ENCODE measurements at places on chromosomes 6 and 20. TPM values are rescaled to one million over a fixed set of nuclear protein-coding genes. Genes with fewer than 3 reads are reported as not detected.

GRCh38 chr20:44714701-44715498, at the start of gene CCN5:
Gene CCN5, plus strand, starts transcription at chr20:44715369. Its CDS starts 22 bp downstream, at chr20:44715391.
- no peak within 1 kb of the TSS for H3K27ac ChIP-seq
- no peak within 1 kb of the TSS for H3K4me3 ChIP-seq
- DNase-seq: no peak
- no peaks in the 10 kb centered on the region for H3K36me3 ChIP-seq

DNA sequence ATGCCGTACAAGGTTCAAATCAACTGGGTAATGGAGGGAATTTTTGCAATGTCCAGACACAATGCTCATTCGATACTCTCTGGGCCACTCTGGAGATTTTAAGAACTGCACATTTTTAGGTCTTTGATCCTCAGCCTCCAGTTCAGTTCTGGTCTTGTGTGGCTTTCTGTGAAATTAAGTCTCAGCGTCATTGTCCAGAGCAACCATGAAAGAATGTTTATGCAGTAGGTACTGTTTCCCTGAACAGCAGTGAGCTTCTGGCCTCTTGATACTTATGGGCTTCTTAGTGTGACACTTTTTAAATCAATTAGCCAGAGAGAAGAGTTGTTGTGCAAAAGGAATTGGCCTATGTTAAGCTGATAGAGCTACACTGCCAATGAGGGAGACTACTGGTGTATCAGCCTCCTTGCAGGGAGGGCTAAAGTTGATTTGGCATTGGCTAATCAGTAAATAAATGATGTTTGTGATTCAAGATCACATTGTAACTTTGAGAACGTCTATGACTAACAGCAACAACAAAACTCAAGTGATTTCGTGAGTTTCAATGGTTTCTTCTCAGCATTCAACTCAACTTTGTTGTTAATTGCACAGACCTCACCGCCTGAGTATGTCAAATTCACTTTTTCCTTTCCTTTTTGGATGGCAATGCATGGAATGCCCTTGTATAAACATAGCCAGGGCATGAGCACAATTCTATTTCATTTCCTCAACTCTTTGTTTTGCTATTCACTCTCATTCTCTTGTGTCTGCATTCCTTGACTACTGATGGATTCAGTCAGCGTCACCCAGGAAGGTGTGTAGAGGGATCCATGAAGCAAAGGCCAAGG, 85.1 kb downstream of the GJA1 start:
- no peaks in the 10 kb centered on the region for H3K36me3 ChIP-seq
- H3K4me3 ChIP-seq: no peak overlapping the region
- no peaks in the 10 kb centered on the region for H3K4me1 ChIP-seq
- no peak for DNase-seq
- no peaks in the 10 kb centered on the region for H3K27me3 ChIP-seq

- peak; percentile 81 for DNase-seq
- H3K36me3 ChIP-seq: no peaks in the 10 kb centered on the region
- H3K27me3 ChIP-seq: no peaks in the 10 kb centered on the region
- peaks cover 61% of the 10 kb centered on the region for H3K4me1 ChIP-seq
Measured at GRCh38 chr6:6610031-6610591, 21.6 kb downstream of the LY86 start.

DNA sequence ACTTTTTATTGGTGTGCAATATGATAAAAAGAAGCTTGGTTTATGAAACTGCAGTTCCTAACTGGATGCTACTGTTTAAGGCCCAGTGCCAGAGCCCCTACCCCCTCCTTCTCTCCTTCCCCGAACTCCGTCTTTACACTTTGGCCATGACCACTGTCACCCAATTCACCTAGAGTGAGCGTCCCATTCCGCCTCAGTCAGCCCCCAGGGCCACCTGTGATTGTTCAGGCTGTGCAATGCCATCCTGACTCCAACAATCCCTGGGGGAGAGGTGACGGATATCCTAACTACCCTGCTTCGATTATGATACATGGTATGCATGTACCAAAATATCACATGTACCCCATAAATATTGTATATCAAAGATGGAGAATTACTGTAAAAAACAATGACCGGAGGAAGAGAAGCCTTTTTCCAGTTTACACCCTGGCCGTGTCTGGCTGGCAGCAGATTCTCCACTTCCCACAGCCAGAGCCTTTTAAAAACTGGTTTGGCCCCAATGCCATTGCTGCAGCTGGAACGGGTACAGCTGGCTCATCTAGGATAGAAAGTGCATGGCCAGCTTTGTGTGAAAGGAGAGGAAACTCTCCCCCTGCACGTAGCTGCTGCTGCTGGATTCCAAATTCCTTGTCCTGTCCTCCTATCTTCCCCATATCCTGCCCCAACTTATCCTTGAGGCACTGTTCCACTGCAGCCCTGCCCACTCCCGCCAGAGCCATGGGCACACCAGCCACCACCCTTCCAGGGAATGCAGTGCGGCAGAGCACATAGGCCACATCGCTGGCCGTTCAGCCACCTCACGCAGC, 99.7 kb downstream of the JPH2 start:
- no peak overlapping the region for H3K27ac ChIP-seq
- H3K4me1 ChIP-seq: no peaks in the 10 kb centered on the region

DNA sequence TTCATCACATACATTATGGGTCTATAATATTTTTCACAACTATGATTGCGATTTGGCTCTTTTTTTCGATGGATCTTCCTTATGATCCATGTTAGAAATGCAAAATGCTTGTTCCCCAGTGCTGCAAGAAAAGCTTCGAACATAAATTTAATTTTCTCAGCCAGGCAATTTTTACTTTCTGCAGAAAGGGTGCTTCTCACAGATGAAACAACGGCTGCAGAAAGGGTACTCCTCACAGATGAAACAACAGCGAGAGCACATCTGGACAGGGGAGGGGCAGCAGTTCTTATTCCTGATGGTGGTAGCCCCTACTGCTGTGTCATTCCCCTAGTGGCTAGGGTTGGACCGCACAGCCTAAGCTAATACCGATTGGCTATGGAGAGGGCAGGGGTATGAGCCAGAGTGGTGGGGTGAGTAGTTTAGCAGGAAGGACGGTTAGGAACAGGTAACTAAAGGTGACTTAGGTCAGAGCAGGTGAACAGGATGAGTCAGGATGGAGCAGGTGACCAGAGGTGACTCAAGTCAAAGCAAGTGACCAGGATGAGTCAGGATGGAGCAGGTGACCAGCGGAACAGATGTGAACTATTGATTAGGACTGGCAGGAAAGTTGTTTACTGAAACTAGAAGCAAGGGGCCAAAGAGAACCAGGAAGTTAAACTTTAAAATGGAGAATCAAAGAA, 13.4 kb upstream of the TREML4 start:
- H3K27ac ChIP-seq: no peak overlapping the region
- H3K4me1 ChIP-seq: no peaks in the 10 kb centered on the region
- H3K4me3 ChIP-seq: no peak overlapping the region
- DNase-seq: no peak

DNA sequence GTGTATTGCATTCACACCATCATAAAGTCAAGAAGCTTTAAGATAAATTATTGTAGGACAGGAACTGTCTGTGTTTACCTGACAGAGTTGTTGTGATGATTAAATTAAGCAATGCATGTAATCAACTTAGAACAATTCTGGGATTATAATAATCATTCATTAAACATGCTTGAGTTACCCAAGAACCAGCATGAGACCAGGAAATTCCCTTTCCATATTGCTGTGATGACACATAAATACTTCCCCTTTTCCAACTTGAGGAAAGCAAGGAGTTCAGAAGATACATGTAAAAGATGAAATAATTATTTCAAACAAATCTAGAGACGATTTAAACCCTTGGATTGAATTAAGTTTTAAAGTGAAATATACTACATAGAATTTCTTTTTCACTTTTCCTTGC, 404.4 kb downstream of the GJA1 start:
- no peak for DNase-seq
- no peaks in the 10 kb centered on the region for H3K4me1 ChIP-seq
- H3K27ac ChIP-seq: no peak overlapping the region

GRCh38 chr20:35635652-35636051, 20.0 kb downstream of the SPAG4 start:
- no peak overlapping the region for H3K27ac ChIP-seq
- no peaks in the 10 kb centered on the region for H3K27me3 ChIP-seq
- no peak for DNase-seq
- no peak overlapping the region for H3K4me3 ChIP-seq
- peaks cover 11% of the 10 kb centered on the region for H3K4me1 ChIP-seq
- peaks cover 8% of the 10 kb centered on the region for H3K36me3 ChIP-seq

GRCh38 chr20:63162206-63162795, 53.6 kb downstream of the YTHDF1 start:
- DNase-seq: no peak
- no peaks in the 10 kb centered on the region for H3K27me3 ChIP-seq
- H3K36me3 ChIP-seq: no peaks in the 10 kb centered on the region
- H3K27ac ChIP-seq: no peak overlapping the region

DNA sequence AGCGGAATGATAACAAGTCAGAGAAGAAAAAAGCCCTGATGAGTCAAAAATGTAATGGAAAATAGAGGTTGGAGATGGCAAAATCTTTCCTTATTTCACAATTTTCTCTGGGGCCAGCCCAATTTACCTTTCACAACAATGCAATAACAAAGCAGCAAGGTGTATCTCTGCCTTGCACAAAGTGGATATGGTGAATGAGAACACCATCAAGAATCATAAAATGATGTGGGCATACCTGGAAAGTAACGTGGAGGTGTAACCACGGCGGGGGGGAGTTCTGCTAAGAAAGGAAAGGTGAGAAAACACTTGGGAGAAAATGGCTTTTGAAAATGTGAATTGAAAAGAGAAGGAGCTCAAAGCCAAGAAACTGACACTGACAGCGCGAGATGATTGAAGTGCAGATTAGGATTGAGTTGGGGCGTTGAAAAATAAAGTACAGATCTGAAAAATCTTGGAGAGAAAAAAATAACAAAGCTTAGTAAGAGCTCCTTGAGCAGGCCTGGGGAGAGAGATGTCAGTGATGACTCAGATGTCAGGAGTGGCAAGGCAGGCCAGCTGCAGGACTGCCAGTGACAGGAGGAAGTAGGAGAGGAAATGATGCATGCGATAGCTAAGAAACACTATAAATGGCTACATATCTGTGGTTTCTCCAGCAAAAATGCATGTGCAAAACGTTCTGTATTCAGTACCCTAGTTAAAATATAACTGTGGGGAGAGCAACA, 26.2 kb downstream of the ARHGAP18 start:
- no peaks in the 10 kb centered on the region for H3K36me3 ChIP-seq
- H3K4me1 ChIP-seq: peaks cover 31% of the 10 kb centered on the region
- no peak overlapping the region for H3K4me3 ChIP-seq
- no peak overlapping the region for H3K27ac ChIP-seq
- no peaks in the 10 kb centered on the region for H3K27me3 ChIP-seq
- DNase-seq: peak; percentile 35

DNA sequence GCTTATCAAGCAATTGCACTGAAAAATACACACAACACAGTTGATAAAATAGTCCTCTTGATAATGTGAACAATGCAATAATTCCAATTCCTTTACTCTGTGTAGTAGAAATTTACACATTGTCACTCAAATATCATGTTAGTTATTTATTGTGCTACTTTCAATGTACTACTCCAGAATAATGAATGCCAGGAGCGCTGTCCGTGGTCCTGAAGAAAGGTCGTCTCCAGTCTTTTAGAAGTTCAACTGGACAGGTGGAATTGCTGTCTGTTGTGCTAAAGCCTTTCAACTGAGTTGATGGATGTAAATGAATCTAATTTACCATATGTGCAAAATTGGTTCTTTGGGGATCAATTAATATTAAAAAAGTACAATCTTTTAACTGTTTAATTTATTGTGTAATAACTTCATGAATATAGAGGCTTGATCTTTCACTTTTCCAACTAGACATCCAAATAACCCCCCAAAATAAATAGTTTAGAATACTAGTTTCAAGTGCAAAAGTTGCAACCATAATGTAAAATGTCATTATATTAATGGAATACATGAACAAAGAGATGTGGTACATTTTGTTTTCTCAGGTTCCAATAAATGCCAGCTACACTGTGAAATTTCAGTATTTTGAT, 3.2 kb downstream of the GRIK2 start:
- H3K4me1 ChIP-seq: no peaks in the 10 kb centered on the region
- DNase-seq: peak; percentile 8
- no peak overlapping the region for H3K4me3 ChIP-seq
- no peak overlapping the region for H3K27ac ChIP-seq
- H3K36me3 ChIP-seq: no peaks in the 10 kb centered on the region
- peaks cover 3% of the 10 kb centered on the region for H3K27me3 ChIP-seq

- no peaks in the 10 kb centered on the region for H3K27me3 ChIP-seq
- H3K4me1 ChIP-seq: no peaks in the 10 kb centered on the region
- H3K4me3 ChIP-seq: no peak overlapping the region
- no peak overlapping the region for H3K27ac ChIP-seq
- DNase-seq: no peak
- H3K36me3 ChIP-seq: no peaks in the 10 kb centered on the region
Measured at GRCh38 chr6:143765422-143766184, 77.5 kb upstream of the LTV1 start.

GRCh38 chr6:91442342-91442741, 855.5 kb upstream of the MAP3K7 start:
- H3K4me1 ChIP-seq: no peaks in the 10 kb centered on the region
- no peak for DNase-seq
- no peak overlapping the region for H3K4me3 ChIP-seq
- no peaks in the 10 kb centered on the region for H3K36me3 ChIP-seq
- H3K27ac ChIP-seq: no peak overlapping the region
- no peaks in the 10 kb centered on the region for H3K27me3 ChIP-seq

GRCh38 chr6:167717455-167717854, 109.3 kb upstream of the AFDN start:
- peaks cover 6% of the 10 kb centered on the region for H3K27me3 ChIP-seq
- H3K27ac ChIP-seq: no peak overlapping the region
- H3K4me1 ChIP-seq: no peaks in the 10 kb centered on the region
- DNase-seq: no peak

DNA sequence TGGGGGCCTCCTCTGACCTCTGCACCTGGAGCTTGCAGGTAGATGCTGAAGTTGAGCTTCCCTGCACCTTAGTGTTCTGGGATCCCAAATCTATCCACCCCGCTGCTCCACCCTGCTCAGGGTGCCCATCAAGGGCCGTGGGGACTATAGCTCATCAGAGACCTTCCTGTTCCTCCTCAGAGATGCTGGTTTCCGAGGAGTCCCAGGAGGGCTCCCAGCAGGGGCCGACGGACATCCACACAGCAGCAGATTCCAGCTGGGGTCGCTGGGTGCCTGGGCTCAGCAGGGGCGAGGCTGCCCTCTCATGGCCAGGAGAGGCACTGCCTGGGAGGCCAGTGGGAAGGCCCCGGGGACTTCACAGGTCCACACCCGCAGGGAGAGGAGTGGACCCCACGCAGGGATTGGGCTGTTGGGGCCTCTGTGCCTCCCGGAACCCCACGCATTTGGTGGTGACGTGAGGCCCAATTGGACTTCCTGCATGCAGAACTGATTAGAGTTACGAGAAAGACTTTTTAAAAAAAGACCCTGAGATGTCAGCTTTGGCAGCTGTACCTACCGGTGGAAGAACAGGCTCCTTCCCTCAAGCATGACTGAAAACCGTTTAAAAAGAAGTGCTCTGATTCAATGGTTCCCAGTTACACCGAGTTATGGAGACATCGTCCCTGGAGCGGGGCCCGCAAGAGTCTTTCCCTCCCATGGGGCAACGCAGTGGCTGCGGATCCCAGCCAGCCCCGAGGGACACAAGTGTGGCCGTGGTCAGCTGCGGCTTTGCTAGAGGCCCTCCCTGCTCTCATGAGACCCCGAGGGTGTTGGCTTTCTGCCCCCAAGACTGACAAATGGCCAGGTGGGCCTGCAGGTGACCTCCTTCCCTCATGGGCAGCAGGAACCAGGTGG, 25.3 kb upstream of the SLCO4A1 start:
- H3K27me3 ChIP-seq: no peaks in the 10 kb centered on the region

- no peaks in the 10 kb centered on the region for H3K27me3 ChIP-seq
- H3K36me3 ChIP-seq: no peaks in the 10 kb centered on the region
Measured at GRCh38 chr6:5248302-5249098, 12.2 kb downstream of the LYRM4 start.

CENPW gene
- 3.9 TPM for total RNA-seq

TPBG gene
- not detected for total RNA-seq

STMND1 gene
- total RNA-seq: not detected

SDCBP2 gene
- total RNA-seq: 1.0 TPM

Measured in naive thymus-derived CD4-positive, alpha-beta T cell (primary cell).